CD4-positive, alpha-beta memory T cell (primary cell): ENCODE measurements at places on chromosomes 12 and 14. TPM values are rescaled to one million over a fixed set of nuclear protein-coding genes. Genes with fewer than 3 reads are reported as not detected.

The DDX11 gene
- 45.8 TPM for total RNA-seq

The SMIM41 gene
- total RNA-seq = not detected

The DPY19L2 gene
- total RNA-seq = 0.93 TPM

The NGB gene
- not detected for total RNA-seq

The ARG2 gene
- total RNA-seq = 0.55 TPM

The IL23A gene
- 34.1 TPM for total RNA-seq

The KIF26A gene
- total RNA-seq = 0.22 TPM

The FIGNL2 gene
- total RNA-seq = 1.2 TPM

The SYNDIG1L gene
- not detected for total RNA-seq

The LGR5 gene
- not detected for total RNA-seq

The WNT1 gene
- total RNA-seq = 1.8 TPM
